NCI-H526 (cell line): ENCODE measurements at places on chromosomes 4 and X.

DNA sequence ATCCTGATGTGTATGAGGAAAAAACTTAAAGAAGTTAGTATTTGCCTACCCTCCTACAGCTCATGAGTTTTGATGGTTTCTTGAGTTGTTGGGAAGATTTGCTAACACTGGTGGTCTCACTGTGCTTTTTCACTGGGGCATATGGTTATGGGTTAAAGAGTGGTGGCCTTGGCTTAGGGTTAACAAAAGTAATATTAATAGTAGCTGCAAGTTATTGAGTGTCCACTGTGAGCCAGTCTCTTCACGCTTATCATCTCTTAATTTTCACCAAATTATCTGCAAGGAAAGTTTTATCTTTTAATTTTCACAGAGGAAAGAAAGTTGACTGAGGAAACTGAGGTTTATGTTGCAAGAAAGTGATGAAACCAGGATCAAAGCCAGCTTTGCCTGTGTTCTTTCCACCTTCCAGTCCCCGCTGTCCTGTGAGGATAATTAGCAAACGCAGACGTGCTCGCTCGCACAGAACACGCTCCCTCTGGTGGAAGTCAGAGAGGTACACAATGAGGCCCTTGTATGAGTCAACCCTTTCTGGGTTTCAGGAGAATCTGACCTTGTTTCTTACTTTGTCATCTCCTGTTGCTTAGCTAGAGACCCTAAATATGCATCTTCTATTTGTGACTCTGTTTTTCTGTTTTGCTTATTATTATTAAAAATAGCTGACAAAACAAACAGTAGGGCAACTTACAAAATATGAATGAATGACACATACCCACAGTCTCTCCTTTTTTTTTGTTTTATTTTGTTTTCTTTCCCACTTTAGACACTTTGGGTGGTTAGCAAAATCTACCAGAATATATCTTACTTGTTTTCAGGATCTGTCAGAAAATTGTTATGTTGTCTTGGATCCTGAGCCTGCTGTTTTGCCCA is 94.3 kb downstream of the DDIT4L start:
- DNase-seq: peak; percentile 66

DNA sequence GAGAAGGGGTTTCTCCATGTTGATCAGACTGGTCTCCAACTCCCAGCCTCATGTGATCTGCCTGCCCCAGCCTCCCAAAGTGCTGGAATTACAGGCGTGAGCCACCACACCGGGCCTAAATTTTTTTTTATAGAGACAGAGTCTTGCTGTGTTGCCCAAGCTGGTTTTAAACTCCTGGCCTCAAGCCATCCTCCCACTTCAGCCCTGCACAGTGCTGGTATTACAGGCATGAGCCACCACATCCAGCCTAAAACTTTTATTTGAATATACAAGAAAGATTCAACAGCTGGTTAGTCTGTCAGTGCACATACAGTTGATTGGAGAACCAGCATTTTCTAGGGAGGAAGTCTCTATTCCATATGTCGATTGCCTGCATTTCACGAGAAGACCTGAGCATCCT is 91.2 kb downstream of the LRP2BP start:
- DNase-seq: no peak

DNA sequence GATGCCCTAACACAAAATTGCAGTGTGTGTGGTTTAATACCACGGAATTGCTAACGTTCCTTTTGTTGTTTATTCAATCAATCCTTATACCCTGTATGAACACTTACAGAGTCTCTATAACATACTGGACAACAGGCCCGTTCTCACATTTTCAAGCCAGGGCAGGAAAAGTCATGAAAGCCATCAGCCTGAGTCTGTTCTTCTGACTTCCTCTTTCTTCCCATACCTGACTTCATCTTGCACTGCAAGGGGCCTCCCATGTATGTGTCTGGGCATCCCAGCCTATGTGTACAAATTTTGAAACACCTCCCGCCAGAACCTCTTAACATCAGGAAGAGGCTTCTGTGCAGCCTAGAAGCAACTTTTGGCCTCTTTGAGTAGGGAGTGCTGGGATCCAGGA is 4.9 kb upstream of the SHISA3 start:
- no peak for DNase-seq

DNA sequence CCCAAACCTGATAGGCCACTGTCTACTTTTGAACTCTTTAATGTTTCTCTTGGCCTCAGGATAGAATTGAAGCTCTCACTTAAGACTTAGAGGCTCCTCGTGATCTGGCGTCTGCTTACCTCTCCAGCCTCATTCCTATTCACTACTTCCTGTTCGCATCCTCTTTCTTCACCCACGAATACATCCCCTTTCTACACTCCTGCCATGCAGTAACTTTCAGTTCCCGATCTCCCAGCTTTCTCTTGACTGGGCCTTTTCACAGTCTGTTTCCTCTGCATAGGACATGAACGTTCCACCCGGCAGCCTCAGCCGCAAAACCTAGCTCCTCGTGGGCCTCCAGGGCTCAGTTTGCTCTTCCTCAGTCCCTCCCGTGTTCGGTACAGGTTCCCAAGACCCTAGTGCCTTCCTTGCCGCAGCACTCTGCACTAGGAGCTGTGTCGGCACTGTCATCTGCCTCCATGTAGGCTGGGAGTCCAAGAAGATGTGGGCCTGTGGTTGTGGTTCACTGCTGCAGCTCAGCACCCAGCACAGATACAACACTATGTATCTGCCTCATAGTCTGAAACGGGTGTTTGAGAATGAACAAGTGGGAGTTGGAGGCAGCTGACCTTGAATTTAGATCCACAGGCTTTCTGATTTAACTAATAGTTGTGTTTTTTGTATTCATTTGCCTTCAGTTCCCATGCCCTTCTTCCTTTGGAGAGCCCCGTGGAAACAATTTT is 15.8 kb downstream of the RPL39 start:
- no peak for DNase-seq

GRCh38 chrX:100449696-100450608 is 39.9 kb upstream of the PCDH19 start:
- DNase-seq: no peak

DNA sequence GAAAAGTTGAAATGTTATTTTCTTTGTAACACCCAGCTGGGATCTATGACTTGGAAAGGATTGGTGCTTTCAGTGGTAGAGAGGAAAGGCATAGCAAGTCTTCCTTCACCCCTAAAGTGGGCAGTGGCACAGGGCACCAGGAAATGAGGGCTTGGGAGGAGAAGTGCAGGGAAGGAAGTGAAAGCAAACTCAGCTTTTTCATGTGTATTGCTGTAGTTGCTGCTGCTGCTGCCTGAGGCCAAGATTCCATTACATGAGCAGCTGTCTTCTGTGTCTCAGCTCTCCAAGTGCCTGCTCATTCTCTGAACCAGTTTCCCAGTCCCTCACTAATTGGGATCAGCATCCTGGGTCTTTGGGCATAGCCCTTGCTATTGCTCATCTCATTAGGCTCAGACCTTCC is 2.6 kb downstream of the HCCS start:
- no peak for DNase-seq

GRCh38 chrX:639151-639550 is 8.6 kb downstream of the SHOX start:
- no peak for DNase-seq

GRCh38 chrX:95675794-95676193 is 1008.8 kb upstream of the DIAPH2 start:
- DNase-seq: no peak

- no peak for DNase-seq
Observed at GRCh38 chrX:155031657-155032056, 5.0 kb downstream of the FUNDC2 start.

DNA sequence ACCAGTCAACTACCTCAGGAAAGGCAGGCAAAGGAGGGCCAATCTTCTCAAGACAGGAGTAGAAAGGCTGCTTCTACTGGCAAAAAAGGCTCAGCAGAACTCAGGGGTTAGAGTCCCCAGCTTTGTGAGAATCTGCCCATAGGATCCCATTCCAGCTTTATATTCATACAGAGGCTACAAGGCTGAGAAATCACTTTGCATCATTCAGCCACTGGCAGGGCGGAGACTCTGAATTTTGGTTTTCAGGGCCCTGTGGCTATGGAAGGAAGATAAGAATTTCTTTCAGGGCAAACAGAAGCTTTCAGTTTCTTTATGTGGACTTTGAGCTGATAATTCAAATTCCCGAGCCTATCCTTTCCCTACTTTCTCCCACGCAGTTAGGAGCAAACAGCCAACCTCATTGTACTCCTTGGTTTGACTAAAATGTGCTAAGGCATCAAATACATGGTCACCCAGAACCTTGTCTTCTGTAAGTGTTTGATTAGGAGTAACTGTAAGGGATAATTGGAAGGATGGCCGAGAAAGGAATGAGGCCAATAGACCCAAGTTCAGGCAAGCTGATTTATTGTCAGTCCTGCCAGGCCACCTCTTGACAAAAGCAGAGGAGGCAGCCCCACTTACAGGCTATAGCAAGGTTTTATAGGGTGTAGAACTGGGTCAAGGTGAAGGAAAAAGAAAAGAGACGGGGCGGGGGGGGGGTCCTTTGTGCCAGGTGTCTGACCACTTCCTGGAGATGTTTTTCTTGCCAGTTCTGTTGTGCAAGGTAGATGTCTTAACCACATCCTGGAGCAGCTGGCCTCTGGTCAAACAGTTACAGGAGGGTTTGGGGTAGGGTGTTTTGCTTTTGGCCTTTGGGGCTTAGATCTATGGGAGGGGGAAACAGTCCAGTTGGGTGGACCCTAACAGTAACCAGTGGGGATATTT is 165.3 kb upstream of the PPP1R2C start:
- no peak for DNase-seq

DNA sequence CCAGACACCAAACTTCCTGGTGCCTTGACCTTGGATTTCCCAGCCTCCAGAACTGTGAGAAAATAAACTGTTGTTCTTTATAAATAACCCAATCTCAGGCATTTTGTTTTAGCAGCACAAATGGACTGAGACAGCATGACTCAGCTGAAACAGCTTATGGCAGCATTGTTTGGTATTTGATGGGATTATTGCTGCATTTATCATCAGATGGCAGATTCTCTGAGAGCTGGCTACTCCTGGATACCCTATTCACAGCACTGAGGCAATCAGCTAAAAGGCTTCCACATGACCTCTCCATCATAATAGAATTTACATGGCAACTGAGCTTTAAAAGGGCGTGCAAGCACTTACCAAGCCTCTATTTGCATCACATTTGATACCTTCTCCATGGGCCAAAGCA is 623.1 kb upstream of the CPEB2 start:
- no peak for DNase-seq

DNA sequence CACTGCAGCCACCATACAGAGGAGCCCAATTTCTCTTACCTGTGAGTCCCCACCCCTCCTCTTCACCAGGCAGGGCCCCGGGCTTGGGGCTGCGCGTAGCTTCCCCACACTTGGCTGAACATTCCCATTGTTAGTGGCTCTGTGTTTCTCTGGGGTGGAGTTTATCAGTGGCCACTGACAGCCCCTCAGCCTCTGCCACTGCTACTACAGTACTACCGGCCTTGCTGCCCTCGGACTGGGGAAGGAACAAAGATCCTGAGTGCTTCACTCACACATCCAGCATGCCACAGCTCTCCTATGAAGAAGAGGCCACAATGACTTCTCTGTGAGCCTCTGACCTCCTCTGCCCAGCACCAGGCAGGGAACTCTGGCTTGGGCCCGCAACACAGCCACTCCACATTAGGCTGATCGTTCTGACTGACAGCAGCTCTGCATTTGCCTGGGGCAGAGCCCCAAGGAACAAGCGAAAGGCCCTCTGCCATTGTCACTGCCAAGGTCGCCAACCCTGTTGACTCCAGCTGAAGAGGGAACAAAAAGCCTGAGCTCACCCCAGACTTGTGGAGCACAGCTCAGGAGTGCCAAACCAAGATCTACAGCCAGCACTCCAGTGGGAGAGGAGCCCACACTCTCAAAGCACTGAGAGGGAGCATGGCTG is 24.0 kb downstream of the ABCB7 start:
- no peak for DNase-seq

- DNase-seq: no peak
Observed at GRCh38 chr4:137635108-137635507, 102.8 kb upstream of the PCDH18 start.

- no peak for DNase-seq
Observed at GRCh38 chrX:124362072-124362471, 15.7 kb downstream of the SH2D1A start.

GRCh38 chrX:111098874-111099273 is 2.9 kb downstream of the PAK3 start:
- DNase-seq: peak; percentile 77

DNA sequence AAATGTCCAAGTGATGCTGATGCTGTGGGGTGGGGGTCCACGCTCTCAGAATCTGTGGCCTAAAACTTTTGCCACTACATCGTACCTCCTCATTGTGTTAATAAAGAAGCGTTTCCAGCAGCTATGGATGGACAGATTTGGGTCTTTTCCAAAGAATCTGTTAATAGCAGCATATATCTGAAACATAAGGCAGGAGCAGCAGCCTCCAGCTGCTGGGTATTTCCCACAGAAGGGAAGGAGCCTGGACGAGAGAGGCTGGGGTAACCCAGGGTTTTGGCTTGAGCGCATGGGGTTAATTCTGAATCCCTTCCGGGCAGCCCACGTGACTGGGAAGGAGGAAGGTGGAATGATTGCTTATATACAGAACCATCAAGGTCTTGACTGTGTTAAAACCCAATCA is 332.4 kb downstream of the BCOR start:
- no peak for DNase-seq

DNA sequence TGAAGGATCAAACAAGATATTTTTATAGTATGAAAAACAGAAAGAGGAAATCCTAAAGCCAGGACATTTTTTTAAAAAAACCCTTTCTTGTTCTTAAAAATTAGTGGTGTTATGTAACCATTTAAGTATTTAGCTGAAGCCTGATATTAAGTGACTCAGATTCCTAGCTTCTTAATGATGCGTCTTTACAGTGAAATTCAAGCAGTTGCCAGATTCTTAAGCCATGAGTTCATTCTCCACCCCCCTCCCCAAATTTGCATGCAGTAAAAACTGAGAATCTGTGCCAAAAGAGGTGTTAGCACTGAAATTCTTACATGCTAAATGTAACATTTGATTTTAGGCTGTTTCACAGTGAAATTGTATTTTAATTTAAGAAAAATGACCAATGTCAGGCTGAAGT is 180.8 kb downstream of the RAPGEF2 start:
- DNase-seq: no peak

DNA sequence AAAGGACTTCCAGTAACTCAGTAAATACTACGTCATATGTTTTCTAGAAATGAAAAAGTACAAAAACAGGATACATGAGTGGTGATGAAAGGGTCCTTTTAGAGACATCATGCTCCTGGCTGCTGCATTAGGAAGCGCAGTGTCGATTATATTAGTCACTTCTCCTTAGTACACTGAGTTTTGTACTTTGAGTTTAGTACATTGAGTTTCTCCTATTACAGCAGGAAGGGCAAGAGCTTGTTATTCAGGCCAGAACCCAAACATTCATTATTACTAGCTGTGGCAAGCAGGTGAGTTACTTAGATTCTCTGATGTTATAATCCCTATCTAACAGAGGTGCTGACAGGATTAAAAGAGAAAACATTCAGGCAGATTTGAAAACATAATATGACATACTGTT is 21.3 kb downstream of the RPGR start:
- no peak for DNase-seq

- no peak for DNase-seq
Observed at GRCh38 chr4:154739111-154739510, 4.7 kb upstream of the LRAT start.

GRCh38 chr4:77052352-77052751 is 23.4 kb downstream of the CCNI start:
- no peak for DNase-seq

- no peak for DNase-seq
Observed at GRCh38 chr4:148740701-148741100, 298.5 kb upstream of the NR3C2 start.
